ENCODE measurements at places on chromosomes 3 and 15. TPM values are rescaled to one million over a fixed set of nuclear protein-coding genes. Genes with fewer than 3 reads are reported as not detected.

KLF15 gene
- 15.6 TPM for total RNA-seq

STARD5 gene
- 8.2 TPM for total RNA-seq

ELL3 gene
- total RNA-seq, result 3.6 TPM

PTH1R gene
- total RNA-seq, result 127 TPM

PPP1R2 gene
- total RNA-seq, result 88.6 TPM

SERPINI1 gene
- 18.3 TPM for total RNA-seq

CISH gene
- total RNA-seq, result 36.6 TPM

DYNLT2B gene
- 5.8 TPM for total RNA-seq

TM6SF1 gene
- 12.4 TPM for total RNA-seq
